ENCODE measurements at places on chromosomes 3 and 15. TPM values are rescaled to one million over a fixed set of nuclear protein-coding genes. Genes with fewer than 3 reads are reported as not detected.

- no peak for DNase-seq
Measured at GRCh38 chr3:185519021-185519420, 20.2 kb upstream of the TMEM41A start.

USF3 gene
- 22.5 TPM for total RNA-seq

DNA sequence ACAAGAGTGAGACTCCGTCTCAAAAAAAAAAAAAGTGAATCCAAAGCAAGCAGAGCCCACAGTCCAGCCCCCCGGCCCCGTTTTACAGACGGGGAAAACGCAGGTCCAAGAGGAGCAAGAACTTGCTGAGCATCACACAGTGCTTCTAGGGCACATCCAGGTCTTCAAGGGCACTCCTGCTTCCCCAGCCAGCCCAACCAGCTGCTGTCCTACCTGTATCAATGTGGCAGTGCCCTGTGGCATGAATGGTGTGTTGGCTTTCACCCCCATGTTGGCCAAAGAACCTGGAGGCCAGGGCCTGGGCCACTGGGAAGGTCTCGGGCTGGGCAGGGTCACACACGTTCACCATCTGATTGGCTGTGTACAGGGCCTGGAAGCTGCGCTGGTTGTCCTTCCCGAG is 4.6 kb downstream of the MAN2C1 start:
- DNase-seq, result no peak

CIDEC gene
- 0.26 TPM for total RNA-seq

DNA sequence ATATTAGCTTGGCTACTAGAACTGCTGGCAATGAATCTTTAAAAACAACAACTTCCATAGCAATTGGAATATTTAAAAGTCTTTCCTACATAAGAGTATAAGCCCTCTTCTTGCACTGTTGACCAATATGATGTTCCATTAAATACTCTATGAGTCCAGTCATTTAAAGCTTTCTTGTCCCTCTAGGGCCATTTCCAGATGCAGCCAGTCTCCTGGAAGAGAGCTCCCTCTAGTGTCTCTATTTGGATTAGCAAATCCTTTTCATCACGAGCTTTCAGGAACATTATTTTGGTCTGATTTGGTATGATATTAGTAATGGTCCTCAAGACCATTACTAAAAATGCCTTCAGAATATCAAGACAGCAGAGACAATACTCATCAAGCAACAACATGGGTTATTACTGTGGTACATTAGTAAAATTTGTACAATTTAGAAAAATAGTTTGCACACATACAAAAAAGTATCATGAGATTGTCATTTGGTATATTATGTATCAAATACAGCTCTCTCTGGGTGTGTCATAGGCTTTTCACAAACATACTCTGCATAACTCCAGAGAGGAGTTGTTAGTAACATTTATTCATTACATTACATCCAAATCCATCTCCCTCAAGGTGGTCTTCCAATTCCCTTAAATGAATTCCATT is 101.3 kb downstream of the DPH6 start:
- peak; percentile 68 for DNase-seq

DNA sequence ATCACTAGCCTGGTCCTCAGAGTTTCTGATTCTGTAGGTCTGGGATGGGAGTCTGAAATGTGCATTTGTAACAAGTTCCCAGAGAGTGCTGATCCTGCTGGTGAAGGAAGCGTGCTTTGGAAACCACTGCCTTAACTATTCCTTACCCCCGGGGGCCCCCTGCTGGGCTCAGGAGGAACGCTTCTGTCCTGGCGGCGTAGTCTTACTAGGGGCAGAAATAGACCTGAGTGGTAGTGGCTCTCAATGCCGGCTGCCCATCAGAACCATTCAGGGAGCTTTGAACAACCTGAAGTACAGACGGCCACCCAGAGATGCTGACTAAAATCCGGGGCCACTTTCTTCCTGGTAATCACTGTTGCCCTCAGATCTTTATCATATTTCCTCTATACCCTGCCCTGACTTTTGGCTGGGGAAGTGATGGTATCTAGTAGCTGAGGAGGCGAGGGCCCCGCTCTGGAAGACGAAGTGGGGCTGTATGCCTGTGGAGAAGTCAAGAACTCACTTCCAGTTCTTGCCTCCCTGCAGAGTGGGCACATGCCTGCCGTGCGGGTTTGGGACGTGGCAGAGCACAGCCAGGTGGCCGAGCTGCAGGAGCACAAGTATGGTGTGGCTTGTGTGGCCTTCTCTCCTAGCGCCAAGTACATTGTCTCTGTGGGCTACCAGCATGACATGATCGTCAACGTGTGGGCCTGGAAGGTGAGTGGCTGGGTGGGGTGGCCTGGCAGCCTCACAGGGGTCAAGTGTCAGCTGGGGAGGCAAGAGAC is 16.3 kb upstream of the JMJD7 start:
- DNase-seq, result peak; percentile 85

DNA sequence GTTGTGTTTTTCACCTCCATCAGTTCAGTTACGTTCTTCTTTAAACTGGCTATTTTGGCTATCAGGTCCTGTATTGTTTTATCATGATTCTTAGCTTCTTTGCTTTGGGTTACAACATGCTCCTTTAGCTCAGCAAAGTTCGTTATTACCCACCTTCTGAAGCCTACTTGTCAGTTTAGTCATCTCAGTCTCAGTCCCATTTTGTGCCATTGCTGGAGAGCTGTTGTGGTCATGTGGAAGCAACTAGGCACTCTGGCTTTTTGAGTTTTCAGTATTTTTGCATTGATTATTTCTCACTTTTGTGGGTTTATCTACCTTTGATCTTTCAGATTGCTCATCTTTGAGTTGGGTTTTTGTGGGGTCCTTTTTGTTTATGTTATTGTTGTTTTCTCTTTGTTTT is 151.3 kb downstream of the CFAP20DC start:
- DNase-seq, result no peak

DNA sequence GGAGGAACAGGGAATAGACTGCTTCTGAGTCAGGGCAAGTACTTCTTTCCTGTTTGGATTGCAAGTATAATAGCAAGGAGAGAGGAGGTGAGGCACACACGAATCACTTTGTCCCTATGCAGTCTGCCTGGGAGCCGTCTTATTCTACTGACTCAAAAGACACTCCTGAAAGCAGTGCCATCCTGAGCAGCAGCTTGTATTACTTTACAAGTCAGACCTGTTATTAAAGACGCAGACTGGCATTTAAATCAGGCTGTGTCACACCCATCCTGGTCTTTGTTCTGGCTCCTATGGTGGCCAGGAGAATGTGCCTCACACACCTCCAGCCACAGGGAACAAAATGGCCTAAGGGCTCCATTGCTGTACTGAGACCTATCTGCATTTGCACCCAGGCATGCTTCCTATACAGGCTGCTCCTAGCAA is 17.9 kb upstream of the SQOR start:
- DNase-seq, result no peak

DNA sequence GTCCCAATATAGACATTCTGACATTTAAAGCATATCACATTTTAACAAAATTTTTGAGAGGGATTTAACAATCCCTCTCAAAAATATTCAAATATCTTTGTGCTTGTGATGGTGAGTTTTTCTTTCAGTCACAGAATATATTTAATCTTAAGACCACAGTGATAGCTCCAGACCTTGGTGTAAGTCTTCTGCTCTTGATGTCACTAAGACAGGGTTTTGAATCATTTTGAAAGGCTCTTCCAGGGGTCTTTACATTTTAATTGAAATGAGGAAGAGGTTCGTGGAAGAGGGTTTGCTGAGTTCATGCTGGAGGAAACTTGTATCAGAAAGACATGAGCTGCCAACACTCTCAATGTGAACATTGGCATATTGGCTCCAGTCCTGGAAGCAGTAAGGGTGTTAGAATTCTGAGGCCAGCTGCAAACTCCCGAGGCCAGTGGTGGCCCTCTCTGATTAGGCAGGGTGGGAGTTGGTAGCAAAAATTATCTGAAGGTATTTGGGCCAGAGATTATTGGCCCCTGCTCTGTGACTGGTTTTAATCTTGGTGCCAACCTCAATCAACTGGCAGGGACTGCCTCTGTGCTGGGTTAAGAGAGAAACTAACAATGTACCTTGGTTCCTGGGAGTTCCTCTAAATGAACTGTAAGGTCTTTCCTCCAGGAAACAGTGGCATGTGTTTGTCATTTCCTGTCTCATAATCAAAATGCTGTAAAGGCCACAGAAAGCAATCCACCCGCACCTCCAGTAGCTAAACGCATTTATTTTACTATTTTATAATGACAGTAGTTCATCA is 5.3 kb downstream of the POU1F1 start:
- no peak for DNase-seq

DNA sequence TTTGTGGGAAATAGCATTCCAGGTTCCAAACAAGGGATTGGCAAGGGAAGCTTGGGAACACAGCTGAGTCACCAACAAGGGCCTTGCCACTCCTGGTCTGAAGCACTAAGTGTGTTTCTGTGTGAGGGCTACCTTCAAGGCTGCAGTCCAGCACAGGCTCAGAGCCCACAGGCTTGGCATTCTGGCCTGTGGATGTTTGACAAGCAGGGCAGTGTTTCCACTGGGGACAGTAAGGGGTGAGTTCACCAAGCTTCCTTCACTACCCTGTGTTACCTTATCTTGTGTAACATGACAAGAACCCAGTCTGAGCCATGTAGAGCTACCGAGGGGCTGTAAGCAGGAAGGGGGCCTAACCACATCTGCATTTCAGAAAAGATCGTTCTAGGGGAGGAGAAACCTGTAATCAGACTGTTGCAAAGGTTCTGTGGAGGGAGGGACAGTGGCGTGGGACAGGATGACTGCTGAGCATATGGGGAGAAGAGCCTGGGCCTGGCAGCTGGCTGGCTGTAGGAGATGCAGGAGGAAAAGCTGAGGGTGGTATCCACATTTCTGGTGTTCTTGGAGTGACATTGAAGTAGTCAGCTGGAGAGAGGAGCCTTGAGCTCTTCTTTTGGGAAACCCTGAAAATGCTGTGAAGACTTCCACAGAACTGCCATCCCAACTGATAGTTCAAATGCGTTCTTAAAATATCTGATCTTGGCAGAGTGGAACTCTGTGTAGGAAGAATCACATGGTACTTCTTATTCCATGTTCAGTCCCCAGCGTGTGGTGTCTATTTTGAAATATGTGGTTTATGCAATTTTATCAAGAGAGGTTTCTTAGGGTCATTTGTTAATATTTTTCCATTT is 61.3 kb downstream of the CTDSPL start:
- DNase-seq, result peak; percentile 80

DNA sequence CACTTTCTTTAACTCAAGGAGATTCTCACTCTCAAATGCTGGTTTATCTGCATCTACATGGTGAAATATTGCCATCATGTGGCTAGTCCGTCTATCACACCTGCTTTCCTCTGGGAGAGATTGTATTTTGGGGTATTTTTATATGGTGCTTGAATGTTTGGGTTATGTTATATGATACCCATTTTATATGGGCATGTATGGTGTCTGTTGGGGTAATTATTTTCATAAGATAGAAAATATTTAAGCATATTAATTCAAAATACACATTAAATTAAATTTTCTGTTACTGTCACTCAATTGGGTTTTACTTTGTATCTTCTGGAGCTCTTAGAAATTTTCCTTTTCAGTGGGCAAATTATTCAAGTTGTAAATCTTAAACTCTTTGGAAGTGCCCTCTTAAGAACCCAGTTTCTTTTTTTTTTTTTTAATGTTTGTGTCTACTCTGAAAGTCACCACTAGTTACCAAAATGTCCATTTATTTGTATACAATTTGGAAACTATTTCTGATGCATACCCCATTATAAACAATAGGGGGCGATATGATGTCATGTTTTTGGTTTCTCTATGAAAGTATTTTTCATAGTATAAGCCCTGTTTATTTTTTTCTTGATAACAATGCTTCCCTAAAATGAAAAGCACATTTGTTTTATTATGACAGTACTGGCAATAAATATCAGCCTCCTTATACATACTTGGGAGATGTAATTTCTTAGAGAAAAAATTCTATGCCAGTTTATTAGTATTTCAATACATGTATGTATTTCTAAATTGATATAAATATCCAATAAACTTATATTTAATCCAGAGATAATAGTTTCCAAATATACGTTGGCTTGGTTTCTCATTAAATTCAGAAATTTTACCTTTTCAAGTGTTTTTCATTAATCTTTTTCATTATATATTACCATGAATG is 36.1 kb upstream of the PLSCR5 start:
- peak; percentile 74 for DNase-seq

CCR9 gene
- total RNA-seq, result not detected

FAM3D gene
- not detected for total RNA-seq

- DNase-seq, result no peak
Measured at GRCh38 chr3:31615071-31615875, 82.5 kb downstream of the STT3B start.

ZNF860 gene
- 0.36 TPM for total RNA-seq

DNA sequence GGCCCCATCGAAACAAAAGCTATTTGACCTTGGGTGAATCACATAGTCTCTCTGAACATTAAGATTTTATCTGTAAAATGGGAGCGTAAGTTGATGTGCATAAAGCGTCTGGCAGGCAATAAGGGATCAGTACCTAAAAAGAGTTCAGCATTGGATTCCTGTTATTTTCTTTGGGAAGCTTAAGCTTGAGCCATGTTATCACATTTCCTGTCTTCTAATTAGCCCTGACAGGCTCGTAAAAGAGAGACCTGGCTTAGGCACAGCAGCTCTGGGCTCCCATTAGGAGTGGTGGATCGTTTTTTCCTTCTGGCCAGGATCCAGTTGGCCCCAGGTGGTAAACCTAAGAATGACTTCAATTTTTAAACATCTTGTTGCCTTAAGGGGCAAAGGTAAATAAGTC is 26.0 kb upstream of the CA12 start:
- no peak for DNase-seq

ISLR gene
- total RNA-seq, result 0.31 TPM

DNA sequence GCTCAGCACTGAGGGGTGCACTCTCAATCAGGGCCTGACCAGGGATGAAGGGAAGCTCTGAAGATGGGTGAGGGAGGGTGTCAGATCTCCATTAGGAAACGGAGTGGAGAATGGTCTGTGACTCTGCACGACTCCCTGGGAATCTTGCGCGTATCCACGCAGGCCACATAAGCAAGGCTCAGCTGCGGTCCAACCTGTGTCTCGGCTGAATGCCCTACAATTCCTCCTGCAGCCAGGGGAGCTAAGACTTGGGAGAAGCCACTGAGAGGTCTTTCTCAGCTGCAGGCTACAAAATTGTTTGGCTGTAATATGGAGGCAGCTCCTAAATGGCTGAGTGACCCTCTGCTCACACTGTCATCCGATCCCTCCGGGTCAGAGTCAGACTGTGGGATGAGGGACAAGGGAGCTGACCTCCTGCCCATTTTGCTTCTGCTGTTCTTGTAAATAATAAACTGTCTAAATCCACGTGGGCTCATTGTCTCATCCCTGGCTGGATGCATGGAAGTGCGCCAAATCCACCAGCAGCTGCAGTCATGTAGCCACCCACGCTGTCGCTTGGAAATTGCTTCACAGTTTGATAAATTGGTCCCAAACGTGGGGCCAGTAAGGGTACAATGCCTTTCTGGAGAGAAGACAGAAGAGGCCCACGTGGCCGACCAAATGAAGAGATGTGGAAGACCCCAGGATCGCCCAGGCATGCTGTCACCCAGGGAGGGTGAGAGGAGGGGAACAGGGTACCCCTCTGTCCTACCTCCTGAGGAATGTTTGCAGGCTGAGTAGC is 30.5 kb downstream of the ALS2CL start:
- peak; percentile 93 for DNase-seq

MYD88 gene
- 2.3 TPM for total RNA-seq

- DNase-seq, result no peak
Measured at GRCh38 chr3:154018100-154018696, 103.0 kb upstream of the ARHGEF26 start.

HGD gene
- total RNA-seq, result not detected
